Stimulated activated CD8-positive, alpha-beta memory T cell treated with anti-CD3 and anti-CD28 coated beads, Interleukin-4, amount 100 ng/mL, for 24 hours (primary cell): ENCODE measurements at places on chromosomes 6 and 20.

DNA sequence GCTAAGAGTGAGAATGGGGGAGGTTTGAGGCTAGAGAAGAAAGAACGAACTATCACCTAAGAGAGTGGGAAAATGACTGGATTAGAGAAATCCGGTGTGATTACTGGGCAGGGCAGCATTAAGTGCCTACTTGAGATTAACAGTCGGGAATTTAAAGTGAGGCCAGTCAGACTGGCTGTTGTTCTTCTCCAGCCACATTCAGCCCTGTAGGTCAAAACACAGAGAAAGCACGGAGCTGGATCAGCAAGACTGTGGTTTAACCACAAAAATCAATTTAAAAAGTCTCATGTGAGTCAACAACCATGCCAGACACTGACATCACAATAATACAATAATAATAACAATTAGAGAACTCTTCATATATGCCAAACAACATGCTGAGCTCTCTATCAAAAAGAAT lies 301.9 kb upstream of the SGK1 start:
- DNase-seq, result no peak

DNA sequence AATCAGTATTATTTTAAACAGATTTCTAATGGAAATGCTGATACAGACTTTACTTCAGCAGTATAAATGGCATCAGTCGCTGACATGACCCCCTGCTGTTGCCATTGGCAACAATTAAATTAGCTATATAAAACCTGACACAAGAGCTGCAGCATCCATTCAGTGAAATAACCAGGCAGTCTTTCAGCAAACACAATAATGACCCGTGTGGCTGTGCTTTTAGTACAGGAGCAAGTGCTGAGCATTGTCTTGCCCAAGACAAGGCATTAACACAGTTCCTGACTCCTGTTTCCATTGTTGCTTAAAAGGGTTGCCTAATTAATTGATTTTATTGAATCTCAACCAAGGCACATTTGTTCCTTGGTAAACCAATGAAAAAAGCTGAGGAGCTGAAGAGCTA lies 382.1 kb downstream of the HACE1 start:
- DNase-seq, result no peak

- DNase-seq, result no peak
These were observed 56.1 kb downstream of the DLGAP4 start for GRCh38 chr20:36362261-36362660.

DNA sequence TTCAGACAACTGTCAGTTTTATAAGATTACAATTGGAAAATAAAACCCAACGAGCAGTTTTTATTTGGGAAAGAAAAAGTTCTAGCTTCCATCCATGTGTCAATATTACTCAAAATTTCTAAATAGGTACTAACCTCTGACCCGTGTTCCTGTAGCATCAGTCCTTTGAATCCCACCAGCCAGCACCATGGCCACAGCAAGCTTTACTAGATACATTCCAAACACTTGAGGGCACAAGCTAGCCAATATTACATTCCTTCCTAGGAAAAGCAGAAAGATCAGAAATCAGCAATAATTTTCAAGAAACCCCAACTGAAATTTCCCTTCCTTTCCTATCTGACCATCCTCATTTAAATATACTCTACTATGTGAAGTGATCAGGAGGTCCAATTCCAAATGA lies 19.2 kb downstream of the ASF1A start:
- no peak for DNase-seq

DNA sequence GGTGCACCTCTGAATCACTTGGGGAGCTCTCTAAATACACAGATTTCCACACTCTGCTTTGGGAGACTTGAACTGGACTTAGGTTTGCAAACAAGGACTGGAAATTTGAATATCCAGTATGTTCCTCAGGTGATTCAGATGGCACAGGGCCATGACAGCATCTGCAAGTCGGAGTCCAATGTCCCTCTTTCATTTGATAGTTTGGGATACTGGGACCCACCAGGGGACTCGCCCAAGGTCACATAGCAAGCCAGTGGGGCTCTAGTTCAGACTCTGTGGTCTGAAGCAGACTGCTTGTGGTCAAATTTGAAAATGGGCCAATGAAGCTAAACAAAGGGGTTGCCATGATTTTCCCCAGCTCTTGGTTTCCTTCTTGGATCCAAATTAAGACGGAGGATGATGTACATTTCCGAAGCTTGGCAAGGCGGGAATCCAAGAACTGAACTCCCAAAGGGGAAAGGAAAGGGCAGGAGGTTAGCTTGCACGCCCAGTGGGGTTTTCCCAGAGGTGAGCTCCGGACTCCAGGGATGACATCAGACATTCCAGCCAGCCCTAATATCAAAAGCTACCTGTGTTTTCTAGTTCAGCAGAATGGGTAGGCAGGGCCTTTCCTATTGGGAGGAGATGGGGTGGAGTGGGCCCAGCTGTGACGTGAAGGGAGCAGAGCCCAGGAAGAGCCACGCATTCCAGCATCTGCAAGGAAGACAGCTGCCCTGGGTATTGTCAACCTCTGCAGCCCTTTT lies 3.4 kb upstream of the SYS1 start:
- DNase-seq, result no peak

GRCh38 chr6:19327241-19327640 lies 509.9 kb upstream of the ID4 start:
- DNase-seq, result no peak

DNA sequence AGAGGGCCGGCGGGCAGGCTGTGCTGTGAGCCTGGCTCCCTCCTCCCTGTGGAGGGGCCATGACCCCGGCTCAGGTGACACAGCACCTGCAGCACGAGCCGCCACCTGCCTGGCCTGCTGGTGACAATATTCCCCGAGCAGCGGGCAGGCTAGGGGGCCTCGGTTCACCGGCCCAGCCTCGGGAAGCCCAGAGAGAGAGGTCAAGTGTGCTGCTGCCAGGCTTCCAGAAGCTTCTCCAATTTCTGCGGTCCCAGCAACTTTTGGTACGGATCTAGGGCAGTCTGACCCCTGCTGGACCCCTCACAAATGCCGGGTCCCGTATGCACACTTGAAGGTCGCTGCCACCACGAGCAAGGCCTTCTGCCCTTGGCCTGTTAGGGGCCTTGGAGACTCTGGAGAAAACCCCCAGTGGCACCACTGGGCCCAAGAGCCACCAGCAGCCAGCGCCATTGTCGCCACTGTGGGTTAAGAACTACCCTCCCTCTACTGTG lies 38.6 kb upstream of the NOL4L start:
- DNase-seq, result no peak

GRCh38 chr6:113560376-113560775 lies 296.8 kb upstream of the MARCKS start:
- DNase-seq, result no peak

GRCh38 chr20:7926767-7927166 lies 13.5 kb downstream of the HAO1 start:
- no peak for DNase-seq

DNA sequence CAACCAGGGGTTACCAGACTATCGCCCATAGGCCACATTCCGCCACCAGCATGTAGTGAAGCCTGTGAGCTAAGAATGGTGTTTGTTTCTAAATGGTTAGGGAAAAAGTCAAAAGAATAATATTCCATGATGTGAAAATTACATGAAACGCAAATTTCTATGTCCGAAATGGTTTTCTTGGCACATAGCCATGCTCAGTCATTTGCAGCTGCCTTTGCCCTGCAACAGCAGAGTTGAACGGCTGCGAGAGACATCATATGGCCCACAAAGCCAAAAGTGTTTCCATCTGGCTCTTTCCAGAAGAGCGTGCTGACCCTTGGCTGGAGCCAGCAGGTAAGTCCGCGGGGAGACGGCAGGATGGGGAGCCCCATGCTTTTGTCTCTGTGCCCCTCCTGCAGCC lies 60.7 kb downstream of the FAM120B start:
- no peak for DNase-seq

DNA sequence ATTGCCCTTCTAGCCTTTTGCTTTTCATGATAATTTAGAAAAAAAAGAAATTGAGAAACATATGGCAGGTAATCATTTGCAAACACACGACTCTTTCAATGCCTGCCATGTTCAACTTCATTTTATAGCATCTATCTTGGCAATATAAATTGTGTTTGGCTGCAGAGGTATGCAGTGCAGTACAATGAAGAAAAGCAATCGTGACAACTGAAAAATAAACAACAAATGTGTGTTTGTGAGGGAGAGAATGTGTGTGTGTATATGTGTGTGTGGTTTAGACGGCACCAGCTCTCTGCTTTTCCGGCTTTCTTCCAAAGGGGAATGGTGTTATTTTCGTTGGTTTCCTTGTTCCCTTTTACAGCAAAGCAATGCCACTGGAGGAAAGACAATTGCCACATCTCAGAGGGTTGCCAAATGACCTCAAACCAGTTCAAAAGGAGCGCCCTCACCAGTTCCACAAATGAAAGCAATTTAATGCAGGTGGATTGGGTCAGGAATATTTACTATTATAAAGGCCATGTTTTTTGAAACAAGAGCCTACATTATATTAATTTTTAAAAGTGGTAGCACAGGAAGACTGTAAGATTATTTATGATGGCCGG lies 587.2 kb downstream of the PRKN start:
- no peak for DNase-seq

GRCh38 chr6:35859367-35859766 lies 54.2 kb downstream of the LHFPL5 start:
- no peak for DNase-seq

DNA sequence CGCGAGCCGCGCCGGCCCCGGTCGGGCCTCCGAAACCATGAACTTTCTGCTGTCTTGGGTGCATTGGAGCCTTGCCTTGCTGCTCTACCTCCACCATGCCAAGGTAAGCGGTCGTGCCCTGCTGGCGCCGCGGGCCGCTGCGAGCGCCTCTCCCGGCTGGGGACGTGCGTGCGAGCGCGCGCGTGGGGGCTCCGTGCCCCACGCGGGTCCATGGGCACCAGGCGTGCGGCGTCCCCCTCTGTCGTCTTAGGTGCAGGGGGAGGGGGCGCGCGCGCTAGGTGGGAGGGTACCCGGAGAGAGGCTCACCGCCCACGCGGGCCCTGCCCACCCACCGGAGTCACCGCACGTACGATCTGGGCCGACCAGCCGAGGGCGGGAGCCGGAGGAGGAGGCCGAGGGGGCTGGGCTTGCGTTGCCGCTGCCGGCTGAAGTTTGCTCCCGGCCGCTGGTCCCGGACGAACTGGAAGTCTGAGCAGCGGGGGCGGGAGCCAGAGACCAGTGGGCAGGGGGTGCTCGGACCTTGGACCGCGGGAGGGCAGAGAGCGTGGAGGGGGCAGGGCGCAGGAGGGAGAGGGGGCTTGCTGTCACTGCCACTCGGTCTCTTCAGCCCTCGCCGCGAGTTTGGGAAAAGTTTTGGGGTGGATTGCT lies 1.3 kb downstream of the VEGFA start:
- peak; percentile 55 for DNase-seq

DNA sequence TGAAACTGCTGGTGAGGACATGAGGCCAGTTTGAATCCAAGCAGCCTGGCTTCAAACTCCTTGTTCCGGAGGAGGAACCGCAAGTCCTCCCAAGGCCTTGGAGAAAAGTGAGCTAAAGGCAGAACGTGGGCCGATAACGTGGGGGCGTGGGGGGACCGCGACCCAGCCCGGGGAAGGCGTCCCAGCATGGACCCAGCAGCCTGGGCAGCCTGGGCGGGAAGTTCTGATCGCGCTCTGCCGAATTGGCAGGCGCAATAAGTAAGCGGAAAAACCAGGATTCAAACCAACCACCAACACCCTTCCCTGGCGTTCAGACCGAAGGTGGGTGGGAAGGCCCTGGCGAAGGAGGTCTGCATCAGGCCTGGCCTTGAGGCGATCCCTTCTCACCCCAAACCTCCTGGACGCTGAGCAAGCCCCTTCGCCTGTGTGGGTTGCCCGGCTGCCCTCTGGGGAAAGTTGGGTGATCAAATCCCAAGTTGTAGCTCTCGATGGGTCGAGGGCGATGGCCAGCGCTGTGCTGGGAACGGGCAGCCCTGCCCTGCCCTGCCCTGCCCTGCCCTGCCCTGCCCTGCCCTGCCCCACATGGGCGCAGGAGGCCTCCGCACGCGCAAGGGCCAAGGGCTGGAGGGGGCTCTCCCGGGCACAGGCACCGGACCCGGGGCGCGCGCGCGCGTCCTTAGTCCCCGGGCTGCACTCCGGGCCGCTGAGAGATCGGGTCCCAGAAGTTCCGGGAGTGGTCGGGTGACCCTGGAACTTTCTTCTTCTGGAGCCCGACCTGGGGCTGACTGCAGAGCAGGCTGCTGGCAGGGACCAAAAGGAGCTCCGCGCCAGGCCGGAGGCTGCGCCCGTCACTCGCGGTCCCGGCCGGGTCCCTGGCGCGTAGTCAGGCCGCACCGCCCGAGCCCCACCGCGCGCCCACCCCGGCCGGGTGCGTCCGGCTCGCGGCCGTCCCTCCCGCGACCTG lies 637 bp upstream of the SLC22A3 start:
- no peak for DNase-seq

GRCh38 chr6:144896289-144896688 lies 611.2 kb downstream of the UTRN start:
- DNase-seq, result no peak

- DNase-seq, result no peak
These were observed 19.6 kb downstream of the POFUT1 start for GRCh38 chr20:32227306-32227705.

DNA sequence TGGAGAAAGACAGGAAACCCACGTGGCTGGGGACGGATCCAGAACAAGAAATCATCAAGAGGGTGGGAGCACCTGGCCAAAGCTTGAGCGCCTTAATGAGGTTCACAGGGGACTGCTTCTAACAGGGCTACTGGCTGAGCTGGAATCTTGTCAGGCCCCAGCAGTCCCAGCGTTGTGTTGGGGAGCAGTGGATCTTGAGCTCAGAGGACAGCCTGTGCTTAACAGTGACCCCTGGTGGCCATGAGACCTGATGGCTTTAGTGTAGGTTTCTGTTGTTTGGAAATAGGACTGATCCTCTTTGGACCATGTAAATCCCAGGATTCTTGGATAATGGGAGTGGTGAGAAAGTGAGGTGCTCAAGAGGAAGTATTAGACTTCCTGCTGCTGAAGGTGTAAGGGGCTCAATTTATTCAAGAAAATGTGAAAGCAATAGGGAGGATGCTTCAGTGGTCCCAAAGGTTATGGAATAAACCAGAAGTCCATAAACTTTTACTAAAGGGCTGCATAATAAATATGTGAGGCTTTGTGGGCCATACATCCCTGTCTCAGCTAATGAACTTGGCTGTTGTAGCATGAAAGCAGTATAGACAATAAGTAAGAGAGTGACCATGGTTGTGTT lies 216.2 kb downstream of the NFATC2 start:
- DNase-seq, result peak; percentile 35

DNA sequence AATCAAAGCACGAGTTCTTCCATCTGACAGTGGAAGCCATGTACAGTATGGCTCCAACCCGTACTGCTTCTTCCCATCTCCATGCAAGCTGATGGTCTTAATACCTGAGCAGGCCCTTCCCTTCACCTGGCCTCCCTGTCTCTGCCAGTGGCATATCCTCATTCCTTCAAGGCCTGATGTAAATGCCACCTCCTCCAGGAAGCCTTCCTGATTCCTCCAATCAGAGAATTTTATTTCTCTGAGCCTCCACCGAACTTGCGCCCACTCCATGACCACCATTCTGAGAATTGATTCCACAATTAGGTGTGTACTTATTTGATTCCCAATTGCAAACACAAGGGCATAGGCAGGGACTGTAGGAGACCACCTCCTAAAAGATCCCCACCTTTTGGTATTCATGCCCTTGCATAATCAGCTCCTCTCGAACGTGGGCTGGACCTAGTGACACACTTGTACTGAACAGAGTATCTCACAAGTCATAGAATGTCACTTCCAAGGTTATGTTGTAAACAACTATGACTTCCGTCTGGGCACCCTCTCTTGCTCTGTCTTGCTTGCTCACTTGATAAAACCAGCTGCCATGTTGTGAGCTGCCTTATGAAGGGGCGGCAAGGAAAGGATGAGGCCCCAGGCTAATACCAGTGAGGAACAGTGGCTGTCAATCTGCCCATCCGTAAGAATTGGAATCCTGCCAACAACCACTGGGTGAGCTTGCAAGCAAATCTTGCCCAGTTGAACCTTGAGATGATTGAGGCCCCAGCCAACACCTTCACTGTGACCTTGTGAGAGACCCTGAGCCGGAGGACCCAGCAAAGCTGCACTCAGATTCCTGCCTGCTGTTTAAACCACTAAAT lies 38.8 kb downstream of the CPNE5 start:
- DNase-seq, result no peak
